ENCODE measurements at places on chromosomes 16 and 17.

GRCh38 chr16:75317532-75317931, 66.1 kb upstream of the BCAR1 start:
- no peak for DNase-seq

DNA sequence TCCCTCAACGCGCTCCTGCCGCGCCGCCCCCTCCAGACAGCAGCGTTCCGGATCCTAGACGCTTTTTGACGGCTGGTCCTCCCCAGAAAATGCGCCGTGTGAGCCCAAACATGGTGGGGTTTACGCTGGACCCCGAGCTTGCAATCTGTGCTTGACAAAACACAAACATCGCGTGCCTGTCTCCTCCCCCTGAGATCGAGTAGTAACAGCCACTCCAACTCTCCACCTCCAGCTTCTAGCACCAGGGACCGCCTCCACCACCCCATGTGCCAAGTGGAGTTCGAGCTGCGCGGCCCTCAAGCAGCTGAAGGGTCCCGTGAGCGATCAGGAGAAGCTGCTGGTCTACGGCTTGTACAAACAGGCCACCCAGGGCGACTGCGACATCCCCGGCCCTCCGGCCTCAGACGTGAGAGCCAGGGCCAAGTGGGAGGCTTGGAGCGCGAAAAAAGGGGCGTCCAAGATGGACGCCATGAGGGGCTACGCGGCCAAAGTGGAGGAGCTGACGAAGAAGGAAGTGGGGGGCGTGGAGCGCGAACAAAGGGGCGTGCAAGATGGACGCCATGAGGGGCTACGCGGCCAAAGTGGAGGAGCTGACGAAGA, 656 bp upstream of the GEMIN4 start:
- no peak for DNase-seq

- no peak for DNase-seq
Measured at GRCh38 chr17:49381033-49381432, 19.0 kb upstream of the ZNF652 start.

DNA sequence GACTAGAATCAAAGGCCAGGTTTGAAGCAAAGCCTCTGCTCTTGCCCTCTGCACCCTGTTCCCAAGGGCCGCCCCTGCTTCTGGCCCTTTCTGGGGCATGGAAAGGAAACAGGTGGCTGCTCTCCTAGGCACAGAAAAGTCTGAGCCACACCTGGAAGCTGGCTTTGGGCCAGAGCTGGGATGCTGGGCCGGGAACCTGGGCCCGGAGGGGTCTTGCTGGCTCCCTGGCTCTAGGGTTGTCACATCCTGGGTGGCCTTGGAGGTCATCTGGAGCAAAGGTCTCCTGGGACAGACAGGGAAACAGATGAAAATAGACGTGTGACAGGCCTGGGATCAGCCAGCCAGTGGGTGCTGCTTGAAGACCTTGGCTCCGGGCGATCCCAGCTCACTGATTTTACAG, 74.1 kb upstream of the LHX1 start:
- no peak for DNase-seq

- no peak for DNase-seq
Measured at GRCh38 chr17:82407255-82407654, 10.9 kb upstream of the HEXD start.

- DNase-seq: no peak
Measured at GRCh38 chr16:59591480-59591879, 857.4 kb upstream of the GOT2 start.

DNA sequence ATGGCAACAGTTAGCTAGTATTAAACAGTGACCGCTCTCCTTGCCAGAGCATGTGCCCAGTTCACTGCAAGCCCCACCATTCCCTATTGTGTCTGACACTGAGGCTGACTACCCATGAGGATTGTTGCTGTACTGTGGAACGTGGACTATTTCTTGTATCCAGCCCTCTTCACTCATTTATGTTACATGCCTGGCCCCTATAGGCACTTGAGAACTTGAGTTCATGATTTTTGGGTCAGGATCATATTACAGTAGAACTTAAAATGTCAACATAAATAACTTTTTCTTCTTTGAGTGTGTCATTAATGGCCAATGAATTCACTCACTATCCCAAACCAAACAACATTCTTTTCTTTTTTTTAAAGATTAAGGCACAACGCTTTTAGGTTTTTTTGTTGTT, 55.7 kb downstream of the LYRM1 start:
- DNase-seq: no peak

GRCh38 chr16:19524616-19525384, 1.1 kb downstream of the CCP110 start:
- no peak for DNase-seq

DNA sequence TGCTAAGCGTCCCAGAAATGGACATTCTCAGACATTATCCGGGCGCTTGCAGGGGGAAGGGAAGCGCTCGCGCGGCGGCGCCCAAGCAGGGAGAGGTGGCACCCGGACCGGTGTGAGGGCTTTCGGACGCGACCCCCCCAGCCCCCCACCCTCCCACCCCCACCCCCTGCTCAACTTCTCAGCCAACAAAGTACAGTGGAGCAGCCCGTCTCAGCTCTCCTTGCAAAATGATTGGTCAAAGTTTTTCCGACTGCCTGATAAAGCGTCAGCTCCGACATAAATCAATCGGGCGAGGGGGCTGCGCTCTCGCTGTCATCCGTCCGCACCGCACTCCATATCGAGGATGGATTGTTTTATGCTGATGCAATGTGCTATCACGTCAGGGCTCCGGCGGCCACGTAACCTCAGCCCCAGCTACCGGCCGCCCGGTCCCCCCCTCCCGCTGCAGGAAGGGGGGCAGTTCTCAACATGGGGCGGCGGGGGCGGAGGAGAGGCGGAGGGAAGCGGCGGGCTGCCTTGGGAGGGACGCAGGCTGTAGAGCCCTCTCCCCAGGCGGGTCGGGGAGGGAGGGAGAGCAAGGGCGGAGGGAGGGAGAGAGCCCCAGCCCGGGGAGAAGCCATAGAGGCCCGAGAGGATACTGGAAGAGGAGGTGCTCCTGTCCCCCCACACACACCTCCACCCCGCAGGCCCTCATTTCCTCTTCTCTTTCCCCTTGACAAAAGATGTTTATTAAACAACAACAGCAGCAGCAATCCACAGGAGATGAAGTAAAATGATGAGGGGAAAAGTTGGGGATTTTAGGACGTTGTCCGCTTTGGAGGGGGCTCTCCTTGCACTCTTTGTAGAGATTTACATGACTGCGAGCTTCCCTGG, at the start of gene HOXB9:
Gene HOXB9, minus strand, starts transcription at position 114 of the 873 bp plus-strand sequence. Its CDS starts 89 bp downstream, at position 25.
- DNase-seq: no peak

DNA sequence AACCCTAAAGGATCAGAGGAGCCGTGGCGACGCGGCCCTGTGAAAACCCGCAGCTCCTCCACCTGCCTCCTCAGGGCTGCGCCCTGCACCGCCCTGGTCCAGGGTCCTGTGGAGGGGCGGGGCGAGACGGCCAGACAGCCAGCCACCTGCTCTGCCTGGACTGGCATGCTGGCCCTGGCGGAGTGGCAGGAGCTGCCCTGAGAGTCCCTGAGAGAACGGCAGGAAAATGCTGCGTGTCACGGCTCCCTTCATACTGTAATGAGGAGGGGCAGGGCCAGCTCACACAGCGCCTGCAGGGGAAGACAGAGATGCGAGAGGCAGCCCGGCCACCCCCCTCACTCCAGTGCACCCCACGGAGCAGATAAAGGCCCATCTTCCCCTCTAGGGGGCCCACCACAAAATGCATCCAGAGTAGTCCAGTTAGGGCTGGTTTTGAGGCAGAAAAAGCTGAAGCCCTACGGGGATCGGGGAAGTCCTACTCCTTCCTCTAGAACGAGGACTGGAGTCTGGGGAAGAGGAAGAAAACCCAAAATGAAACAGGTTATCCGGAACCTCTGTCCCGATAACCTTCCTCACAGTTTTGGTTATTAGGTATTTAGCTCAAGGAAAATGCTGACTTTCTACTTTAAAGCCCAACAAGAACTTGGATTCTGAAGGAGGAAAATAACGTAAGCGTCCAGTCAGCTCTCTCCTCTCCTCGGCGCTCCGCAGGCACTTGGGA, 97.6 kb upstream of the DNAH17 start:
- no peak for DNase-seq
